ENCODE measurements at places on chromosomes 12 and 14.

- DNase-seq, result no peak
These were observed 16.7 kb downstream of the TRHDE start for GRCh38 chr12:72288911-72289310.

- DNase-seq, result no peak
These were observed 147.9 kb downstream of the ETV6 start for GRCh38 chr12:11797317-11797913.

- peak; percentile 23 for DNase-seq
These were observed 50.3 kb downstream of the SYT1 start for GRCh38 chr12:78914859-78915331.

DNA sequence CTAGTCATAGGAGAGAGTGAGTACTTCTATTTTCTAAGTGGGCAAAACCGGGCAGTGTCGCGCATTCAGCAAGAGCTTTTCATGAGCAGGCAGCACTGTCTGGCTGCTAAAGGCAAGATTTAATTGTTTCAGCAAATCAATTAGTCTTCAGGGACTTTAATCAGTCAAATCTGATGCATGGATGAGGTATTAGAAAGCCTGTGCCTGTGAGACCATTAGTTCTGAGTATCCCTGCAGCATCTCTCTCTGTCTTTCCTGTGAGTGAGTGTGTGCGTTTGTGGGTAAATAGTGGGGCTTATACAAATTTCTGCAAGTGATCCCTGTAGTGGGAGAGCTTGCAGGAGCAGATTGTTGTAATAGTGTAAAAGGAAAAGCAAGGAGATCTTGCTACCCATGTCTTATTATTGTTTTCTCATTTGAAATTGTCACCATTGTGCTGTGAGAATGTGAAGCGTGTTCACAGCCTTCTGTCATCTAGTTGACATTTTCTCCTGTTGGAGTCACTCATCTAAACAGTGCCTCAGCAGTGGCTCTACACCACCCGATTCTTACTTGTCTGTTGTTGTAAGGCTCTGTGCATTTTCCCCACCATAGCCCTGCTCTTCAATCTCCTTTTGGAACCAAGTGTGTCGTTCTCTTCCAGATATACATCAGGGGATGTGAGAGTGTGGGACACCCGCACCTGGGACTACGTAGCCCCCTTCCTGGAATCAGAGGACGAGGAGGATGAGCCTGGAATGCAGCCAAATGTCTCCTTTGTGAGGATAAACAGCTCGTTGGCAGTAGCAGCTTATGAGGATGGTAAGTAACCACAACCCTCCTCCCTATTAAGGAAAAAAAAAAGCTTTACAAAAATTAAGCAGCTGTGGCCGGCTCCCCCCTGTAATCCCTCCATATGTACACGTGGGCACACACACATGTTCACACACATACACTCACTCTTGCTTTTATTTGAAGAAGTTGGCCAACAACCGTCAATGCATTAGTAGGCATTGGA lies 53.6 kb downstream of the FBXW8 start:
- DNase-seq, result no peak

DNA sequence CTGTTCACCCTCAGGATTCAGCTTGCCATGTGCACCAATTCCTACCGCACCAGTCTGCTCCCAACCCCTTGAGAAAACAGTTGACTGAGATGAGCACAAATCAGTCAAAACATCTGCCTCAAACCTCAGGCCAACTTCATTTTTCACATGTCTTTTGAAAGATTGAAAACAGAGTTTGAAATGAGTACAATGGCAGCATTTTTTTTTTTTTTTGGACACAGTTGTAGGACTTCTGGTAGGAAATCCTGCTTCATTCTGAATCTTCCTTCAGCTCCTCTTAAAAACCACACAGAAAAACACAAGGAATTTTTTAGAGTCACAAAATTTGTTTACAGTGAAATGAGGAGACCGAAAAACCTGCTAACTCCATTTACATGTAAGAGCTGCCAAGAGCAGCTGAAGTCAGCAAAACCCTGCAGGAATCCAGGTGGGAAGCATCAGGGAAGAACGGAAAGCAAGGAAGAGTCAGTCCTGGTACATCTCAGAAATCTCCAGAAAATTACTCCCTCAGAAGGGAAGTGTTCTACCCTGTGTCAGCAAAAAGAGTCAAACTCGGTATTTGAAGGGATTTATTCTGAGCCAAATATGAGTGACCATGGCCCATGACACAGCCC lies 100.3 kb upstream of the TMTC1 start:
- DNase-seq, result no peak
